ENCODE measurements at places on chromosomes 16 and 17.
A peak's percentile ranks its signal among the peaks of the same experiment; 100 is the strongest.

- peak; percentile 55 for DNase-seq
These were observed 9.5 kb downstream of the XPO6 start for GRCh38 chr16:28202147-28202746.

DNA sequence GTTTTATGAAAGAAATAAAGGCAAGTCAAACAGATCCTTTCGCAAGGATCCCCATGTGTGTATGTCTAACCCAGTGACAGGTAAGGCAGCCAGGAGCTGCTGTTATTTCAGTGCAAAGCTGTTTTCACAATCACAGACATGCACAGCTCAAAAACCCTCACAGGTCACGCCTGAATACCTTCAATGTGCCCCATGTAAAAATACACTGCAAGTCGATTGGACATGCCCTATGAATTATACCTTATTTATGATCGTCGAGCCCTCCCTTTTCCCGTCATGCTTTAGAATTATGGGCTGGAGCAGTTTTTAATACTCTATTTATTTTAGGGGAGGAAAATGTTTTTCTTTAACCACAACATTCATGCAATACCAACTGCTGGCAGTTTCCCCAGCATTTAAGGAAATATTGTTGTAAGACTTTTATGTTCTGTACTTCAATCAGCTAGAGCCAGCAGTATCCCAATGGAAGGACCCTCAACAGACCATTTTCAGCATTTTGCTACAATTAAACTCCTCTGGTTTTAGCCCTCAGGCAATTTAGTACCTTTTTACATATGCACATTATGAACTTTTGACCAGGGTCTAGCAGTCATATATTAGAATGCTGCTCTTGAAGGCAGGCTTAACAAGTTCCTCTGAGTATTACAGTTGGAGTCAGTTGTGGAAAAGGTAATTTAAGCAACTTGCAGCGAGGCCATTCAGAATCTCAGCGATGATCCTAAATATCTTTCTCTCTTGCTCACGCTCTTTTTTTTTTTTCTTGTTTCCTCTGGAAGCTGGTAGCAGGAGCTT, 362.2 kb downstream of the WWOX start:
- DNase-seq, result no peak

GRCh38 chr16:67490335-67491096, 7.2 kb upstream of the AGRP start:
- DNase-seq, result peak; percentile 94

DNA sequence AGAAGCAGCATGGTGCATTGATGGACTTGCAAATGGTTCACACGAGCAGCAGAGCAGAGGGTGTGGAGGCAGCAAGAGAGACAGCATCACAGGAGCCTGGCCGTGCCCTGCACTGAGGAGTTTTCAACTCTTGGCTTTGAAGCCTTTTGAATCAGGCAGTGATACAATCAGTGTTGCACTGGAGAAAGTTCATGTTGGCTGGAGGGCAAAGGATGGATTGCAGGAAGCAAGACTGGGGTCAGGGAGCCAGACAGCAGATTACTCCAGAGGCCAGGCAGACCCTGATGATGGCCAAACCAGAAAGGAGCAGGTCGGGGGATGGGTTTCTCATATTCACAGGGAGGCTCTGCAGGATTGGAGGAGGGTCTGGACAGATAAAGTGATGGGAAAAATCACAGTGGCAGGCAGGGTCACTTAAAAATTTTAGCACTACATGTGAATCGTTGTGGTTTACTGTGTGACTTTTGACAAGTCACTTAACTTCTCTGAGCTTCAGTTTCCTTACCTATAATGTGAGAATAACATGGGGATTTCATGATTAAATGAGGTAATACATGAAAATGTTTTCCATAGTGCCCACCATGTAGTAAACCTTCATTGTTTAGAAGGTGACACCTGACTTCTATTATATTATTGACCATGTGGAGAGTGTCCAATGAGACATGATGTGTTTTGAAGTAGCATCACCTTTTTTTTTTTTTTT, 125.3 kb downstream of the SALL1 start:
- DNase-seq, result no peak

DNA sequence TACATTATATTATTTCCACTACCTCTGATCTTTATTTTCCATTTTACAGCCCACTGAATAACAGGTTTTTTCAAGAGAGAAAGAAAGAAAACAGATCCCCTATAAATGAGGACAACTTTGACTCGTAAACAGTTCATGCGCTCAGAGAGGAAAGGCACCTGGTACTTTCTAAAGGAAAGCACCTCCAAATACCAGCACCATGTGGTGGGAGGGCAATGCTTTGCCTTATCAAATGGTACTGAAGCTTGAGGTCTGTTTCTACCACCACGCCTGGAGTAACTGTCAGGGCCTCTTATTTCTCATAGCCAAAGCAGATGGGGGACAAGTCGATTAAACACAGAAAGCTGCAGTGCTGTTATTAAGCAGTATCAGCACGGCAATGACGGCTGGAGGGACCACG, 510.3 kb upstream of the ZFHX3 start:
- DNase-seq, result no peak

GRCh38 chr17:74924250-74924948, at the start of gene OTOP2:
TSS of gene OTOP2 (plus strand) at chr17:74924273. CDS start at chr17:74924633, 360 bp downstream.
- peak; percentile 71 for DNase-seq

- DNase-seq, result no peak
These were observed 16.3 kb upstream of the CACNG4 start for GRCh38 chr17:66948061-66948750.

- no peak for DNase-seq
These were observed 375.0 kb upstream of the EEF2KMT start for GRCh38 chr16:5472552-5472951.

DNA sequence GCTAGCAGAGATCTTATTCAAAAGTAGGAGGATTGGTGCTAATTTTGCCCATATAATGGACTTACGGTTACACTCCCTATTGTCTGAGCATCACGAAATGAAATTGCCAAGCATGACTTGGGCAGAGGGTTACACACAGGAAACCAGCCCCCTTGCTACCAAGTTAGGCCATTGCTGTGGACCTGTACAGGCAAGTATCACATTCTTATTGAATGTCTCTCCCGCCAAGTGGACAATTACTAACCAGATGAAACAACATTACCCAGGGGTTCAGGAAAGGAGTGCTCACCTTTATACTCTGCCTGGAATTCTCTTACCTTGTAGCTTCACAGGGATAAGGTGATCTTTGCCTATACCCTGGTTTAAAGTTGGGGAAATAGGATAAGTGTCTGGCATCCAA, 70.6 kb upstream of the TOX3 start:
- no peak for DNase-seq

- DNase-seq, result no peak
These were observed 20.4 kb upstream of the TMEM98 start for GRCh38 chr17:32907583-32907982.

DNA sequence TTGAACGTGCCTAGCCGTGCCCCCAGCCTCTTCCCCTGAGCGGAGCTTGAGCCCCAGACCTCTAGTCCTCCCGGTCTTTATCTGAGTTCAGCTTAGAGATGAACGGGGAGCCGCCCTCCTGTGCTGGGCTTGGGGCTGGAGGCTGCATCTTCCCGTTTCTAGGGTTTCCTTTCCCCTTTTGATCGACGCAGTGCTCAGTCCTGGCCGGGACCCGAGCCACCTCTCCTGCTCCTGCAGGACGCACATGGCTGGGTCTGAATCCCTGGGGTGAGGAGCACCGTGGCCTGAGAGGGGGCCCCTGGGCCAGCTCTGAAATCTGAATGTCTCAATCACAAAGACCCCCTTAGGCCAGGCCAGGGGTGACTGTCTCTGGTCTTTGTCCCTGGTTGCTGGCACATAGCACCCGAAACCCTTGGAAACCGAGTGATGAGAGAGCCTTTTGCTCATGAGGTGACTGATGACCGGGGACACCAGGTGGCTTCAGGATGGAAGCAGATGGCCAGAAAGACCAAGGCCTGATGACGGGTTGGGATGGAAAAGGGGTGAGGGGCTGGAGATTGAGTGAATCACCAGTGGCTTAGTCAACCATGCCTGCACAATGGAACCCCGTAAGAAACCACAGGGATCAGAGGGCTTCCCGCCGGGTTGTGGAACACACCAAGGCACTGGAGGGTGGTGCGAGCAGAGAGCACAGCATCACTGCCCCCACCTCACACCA, 724 bp downstream of the GAA start:
- peak; percentile 68 for DNase-seq

GRCh38 chr17:62581764-62582163, 45.7 kb upstream of the MRC2 start:
- DNase-seq, result no peak

- no peak for DNase-seq
These were observed 130.6 kb upstream of the TOX3 start for GRCh38 chr16:52677501-52677900.

DNA sequence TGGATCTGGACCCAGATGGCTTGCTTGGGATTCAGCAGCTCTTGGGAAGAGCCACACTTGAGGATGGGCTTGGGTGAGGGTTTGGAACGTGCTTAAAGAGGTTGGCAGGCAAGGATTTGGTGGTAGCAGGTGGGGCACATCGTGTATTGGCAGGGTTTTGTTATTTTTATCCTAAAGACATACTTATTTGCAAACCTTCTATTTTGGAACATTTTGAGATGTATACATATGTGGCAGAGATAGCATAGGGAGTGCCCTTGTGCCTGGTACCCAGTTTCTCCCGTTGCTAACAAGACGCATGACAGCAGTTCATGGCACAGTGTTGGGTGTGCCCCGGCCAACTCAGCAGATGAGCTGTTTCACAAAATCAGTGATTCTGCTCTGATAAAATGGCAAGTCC, 9.1 kb downstream of the BANP start:
- DNase-seq, result no peak

DNA sequence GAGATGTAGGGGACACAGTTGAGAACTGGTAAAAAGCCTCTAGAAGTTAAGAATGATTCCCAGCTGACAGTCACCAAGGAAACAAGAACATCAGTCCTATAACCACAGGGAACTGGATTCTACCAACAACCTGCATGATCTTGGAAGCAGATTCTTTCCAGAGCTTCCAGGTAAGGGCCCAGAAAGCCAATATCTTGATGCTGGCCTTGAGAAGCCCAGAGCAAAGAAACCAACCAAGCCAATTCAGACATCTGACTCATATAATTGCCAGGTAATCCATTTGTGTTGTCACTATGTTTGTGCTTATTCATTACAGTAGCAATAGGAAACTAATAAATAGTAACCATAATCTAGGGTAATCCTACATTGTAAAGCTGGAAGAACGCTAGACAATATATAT, 81.6 kb downstream of the CACNG1 start:
- no peak for DNase-seq

- no peak for DNase-seq
These were observed 14.2 kb upstream of the SLC52A1 start for GRCh38 chr17:5049314-5049841.

DNA sequence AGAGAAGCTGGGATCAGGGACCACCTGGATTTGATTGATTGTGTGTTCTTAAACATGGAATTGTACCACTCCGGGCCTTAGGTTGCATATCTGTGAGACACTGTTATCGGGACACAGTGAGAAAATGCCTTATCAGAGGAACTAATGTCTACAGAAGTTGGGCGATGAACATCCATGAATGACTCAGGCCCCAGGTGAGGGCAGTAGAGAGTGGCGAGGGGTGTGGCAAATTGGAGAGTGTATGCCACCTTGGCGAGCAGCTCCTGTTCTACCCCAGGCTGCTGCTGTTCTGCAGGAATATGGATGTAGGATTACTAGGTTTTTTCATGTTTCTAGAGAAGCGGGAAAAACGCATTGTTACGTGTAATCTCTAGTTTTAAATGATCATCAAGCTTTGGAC, 38.8 kb downstream of the CLEC16A start:
- no peak for DNase-seq

DNA sequence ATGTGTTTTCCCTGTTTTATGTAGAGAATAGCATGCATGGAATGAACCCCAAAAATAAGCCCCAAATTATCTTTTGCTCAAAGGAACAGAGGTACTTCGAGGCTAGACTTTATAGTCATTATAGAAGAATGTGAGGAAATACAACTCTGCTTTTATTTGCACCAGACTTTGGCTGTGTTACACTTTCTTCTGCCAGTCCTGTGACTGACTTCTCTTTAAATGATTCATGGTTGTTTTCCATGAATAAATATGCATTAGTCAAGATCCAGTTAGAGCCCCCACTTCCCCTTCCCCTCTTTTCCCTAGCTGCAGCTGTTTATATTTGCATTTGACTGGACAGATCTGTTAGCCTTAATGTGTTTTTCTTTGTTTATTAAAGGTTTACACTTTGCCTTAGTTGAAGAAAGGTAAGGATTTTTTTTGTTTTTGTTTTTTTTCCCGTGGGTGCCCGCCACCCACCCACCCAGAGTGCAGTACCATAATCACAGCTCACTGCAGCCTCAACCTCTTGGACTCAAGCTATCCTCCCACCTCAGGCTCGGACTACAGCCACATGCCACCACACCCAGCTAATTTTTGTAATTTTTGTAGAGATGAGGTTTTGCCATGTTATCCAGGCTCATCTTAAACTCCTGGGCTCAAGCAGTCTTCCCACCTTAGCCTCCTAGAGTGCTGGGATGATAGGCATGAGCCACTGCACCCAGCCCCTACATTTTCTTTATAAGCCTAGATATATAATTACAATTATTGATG, 152.6 kb downstream of the CYB561 start:
- DNase-seq, result peak; percentile 87

GRCh38 chr16:88630433-88630832, 7.9 kb upstream of the IL17C start:
- no peak for DNase-seq

DNA sequence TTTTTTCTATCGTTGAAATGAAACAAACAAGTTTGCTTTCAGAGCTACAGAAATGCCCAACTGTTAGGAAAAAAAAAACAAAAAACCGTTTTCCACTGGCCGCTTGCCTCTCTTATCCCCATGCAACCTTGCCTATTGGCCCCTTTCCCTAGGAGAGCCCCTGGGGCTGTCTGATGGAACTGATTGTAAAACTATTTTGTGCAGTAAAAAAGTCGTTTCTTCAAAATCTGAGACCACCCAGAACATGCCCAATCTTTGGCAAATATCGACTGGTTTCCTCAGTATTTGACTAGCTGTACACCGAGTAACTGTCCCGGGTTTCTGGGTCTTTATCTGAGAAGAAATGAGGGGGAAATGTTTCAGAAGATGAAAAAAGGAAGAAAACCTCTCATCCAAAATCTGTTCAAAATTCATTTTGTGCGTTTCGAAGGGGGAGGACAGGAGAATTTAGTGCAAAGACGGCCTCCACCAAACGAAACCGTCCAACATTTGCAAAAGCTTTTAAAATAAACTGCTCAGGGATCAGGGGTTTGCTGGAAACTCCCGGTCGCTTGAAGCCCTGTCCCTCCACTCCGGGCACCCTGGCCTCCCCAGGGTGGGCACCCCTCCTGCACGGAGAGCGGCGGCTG, 1.1 kb upstream of the GNAO1 start:
- DNase-seq, result no peak

- no peak for DNase-seq
These were observed 3.9 kb downstream of the KRT12 start for GRCh38 chr17:40862985-40863733.

Measured in inflammatory macrophage (primary cell).